Activated CD4-positive, alpha-beta T cell treated with anti-CD3 and anti-CD28 coated beads for 24 hours (primary cell): ENCODE measurements at places on chromosomes 5 and 9.

GRCh38 chr5:127950707-127951391, 132.7 kb upstream of the SLC12A2 start:
- DNase-seq: no peak

DNA sequence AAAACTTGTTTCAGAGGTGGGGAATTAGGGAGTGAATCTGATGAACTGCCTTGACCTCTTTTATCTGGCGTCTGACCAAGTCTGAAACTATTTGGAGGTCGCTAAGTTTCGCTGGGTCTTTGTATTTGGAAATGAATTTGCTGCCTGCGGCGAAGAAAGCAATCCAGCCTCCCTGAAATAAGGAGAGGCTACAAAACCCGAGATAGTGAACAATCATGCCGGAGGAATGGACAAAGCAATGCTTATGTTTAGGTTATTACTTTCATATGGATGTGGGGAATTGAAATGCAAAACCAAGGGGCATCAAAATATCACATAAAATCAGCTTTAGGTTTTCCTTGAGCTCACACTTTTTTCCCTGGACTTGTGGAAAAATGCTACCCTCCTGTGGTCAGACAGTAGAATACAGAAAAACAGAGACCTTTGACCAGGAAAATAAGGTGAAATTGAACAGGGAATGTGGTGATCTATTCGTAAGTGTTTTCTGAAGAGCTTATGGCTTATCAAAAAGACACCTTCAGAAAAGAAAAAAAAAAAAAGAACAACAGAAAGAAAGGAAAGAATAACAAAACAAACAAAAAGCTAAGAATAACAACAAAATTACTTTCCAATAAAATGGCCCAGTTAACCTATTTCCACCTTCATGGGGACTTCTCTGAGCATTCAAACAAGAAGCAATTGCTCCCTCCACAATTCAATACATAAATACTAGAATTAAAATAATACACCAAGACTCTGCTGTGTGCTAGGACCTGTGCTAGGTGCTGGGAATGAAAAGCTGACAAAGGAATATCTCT, 68.6 kb upstream of the DPYSL3 start:
- DNase-seq: no peak

DNA sequence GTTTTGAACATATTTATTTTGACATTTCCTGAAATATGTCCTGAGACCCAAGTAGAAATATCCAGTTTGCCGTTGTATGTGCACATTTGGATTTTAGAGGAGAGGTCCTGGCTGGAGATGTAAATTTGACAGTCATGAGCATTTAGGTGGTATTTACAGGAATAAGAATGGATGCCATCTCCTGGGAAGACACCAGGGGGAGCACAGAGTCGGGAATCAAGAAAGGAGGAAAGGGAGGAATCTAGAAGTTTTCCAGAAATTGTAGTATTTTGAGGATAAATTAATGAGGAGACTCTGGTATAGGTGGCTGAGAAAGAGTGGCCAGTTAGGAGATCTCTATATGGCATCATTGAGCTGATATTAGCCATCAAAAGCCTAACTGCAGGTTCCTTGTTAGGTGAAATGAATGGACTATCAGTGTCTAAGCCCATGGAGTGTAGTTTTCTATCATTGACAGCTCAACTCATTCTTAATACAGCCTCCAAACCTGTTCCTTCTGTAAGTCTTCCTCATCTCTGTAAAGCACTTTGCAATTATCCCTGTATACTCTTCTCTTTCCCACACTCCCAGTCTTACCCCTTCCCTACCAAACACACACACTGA, 7.2 kb downstream of the GAPT start:
- no peak for DNase-seq

DNA sequence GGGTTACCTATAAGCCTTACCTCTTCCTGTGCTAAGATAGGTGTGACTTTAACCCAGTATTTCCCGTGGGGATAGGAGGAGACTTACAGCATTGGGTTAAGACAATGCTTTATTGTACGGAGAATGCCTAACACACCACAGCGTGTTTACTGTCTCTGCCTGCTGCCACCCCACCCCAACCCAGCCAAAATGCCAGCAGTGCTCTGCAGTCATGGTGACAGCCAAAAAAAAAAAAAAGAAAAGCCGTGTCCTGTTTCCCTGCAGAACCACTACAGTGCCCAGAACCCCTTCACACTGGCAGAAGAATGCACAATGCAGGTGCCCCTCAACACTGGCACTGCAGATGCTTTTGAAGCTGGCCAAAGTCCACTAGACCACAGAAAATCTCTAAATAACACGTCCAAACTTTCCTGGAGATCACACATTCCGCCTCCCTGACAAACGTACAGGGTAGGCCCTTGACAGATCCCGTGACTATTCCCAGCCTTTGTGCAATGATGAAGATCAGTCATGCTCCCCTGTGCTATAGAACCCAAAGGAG, 102.2 kb downstream of the SERINC5 start:
- no peak for DNase-seq

GRCh38 chr9:123394291-123395235, 38.6 kb downstream of the CRB2 start:
- no peak for DNase-seq

GRCh38 chr9:137431416-137431931, 8.3 kb downstream of the NOXA1 start:
- DNase-seq: no peak

GRCh38 chr5:171978519-171978918, 27.9 kb downstream of the FBXW11 start:
- no peak for DNase-seq

DNA sequence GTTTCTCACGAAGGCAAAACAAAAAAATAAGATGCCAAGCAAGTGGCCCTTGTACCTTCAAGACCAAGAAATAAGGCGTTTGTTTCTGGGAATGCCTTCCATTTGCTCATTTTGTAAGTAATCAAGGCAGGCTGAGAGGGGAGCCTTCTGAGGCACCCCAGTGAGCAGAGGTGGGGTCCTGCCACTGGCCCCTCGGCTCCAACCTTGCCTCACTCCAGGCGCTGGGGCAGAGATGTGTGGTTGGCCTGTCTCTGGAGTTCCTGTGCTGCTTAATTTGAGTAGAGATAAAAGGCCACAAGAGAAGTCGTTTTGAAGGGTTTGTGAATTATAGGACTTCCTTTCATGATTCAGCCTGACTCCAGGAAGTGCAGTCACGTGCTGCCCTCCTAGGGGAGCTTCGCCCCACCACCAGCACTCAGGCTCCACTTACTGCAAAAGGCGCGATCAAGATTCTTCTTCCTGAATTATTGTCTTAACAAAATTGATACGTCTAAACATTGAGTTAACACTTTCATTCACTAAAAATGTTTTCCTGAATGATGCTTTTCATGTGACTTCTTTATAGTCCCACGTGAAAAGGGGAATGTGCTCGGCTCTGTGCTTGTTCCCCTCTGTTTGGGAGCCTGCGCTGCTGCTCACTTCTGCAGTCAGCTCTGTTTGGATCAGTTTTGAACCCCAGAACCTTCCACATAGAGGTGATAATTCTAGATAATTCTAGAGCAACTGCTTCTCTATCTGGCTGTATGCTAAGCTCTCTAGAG, 13.7 kb downstream of the SYK start:
- no peak for DNase-seq

- DNase-seq: no peak
Observed at GRCh38 chr9:114202396-114202795, 47.1 kb downstream of the COL27A1 start.
